ENCODE measurements at places on chromosomes 16 and 17. TPM values are rescaled to one million over a fixed set of nuclear protein-coding genes. Genes with fewer than 3 reads are reported as not detected.

- peaks cover 70% of the 10 kb centered on the region for H3K36me3 ChIP-seq
- no peaks in the 10 kb centered on the region for H3K27me3 ChIP-seq
- no peak overlapping the region for H3K4me3 ChIP-seq
- H3K27ac ChIP-seq: no peak overlapping the region
Measured at GRCh38 chr17:1532836-1533602, 16.6 kb upstream of the INPP5K start.

- H3K4me1 ChIP-seq: no peaks in the 10 kb centered on the region
- DNase-seq: no peak
- H3K27me3 ChIP-seq: peaks cover 13% of the 10 kb centered on the region
- no peaks in the 10 kb centered on the region for H3K36me3 ChIP-seq
- no peak overlapping the region for H3K4me3 ChIP-seq
Measured at GRCh38 chr17:6488008-6488539, 43.8 kb downstream of the PIMREG start.

DNA sequence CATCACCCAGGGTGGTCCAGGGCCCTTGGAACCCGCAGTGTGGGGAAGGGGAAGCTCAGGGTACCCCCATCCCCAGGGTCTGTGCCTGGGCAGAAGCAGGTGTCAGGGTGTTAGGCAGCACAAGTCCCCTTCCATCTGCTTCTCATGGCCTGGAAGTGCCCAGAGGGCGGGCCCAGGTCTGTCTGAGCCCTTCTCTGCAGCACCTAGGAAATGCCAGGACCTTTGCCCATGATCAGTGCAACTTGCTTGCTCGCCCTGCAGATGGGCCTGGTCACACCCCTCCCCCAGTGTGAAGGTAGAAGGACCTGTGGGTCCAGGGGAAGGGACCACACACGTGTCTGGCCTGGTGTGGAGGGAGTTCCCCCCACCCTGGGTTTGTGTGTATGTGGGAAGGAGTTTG, 157.5 kb upstream of the CDC42EP4 start:
- no peaks in the 10 kb centered on the region for H3K27me3 ChIP-seq
- H3K4me1 ChIP-seq: no peaks in the 10 kb centered on the region
- H3K27ac ChIP-seq: no peak overlapping the region
- H3K36me3 ChIP-seq: peaks cover 3% of the 10 kb centered on the region
- no peak overlapping the region for H3K4me3 ChIP-seq
- DNase-seq: no peak

HAS3 gene
- total RNA-seq: 0.71 TPM

DNA sequence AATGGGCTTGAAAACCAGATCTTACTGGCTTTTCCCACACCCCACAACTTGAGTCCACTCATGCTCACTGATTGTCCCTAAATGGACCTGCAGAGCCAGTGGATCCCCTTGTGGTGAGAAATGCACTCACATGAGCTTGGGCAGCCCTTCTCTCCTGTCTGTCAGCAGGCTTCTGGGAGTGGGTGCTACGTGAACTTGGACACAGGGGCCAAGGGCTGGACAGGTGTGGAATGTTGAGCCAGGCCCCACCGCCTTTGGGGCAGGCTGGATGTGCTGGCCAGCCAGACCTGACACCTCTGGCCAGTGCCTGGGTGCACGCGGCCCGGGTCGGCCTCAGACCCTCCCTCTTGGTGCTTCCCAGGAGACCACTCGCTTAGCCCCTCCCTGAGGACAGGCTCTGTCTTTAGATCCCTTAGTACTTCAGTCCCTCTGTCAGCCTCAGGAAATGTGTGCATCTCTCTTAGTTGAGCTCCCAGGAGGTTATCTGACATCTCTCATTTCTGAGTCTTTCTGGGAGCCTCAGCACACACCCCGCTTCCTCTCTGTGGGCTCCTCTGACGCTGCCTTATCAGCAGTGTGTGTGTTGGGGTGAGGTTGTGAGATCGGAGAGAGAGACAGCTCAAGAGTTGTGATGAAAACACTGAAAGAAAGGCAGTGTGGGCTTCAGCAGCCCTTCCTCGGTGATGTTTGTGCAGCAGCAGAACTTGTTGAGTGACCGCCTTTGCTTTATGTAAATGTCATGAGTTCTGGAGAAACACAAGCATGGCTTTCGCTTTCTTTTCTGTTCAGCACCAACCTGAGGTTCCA, 117.0 kb downstream of the RAB11FIP4 start:
- H3K4me1 ChIP-seq: peaks cover 65% of the 10 kb centered on the region
- no peak for DNase-seq
- H3K27me3 ChIP-seq: no peaks in the 10 kb centered on the region
- peak overlapping the region; percentile 96 for H3K27ac ChIP-seq
- H3K4me3 ChIP-seq: peak overlapping the region; percentile 88

DNA sequence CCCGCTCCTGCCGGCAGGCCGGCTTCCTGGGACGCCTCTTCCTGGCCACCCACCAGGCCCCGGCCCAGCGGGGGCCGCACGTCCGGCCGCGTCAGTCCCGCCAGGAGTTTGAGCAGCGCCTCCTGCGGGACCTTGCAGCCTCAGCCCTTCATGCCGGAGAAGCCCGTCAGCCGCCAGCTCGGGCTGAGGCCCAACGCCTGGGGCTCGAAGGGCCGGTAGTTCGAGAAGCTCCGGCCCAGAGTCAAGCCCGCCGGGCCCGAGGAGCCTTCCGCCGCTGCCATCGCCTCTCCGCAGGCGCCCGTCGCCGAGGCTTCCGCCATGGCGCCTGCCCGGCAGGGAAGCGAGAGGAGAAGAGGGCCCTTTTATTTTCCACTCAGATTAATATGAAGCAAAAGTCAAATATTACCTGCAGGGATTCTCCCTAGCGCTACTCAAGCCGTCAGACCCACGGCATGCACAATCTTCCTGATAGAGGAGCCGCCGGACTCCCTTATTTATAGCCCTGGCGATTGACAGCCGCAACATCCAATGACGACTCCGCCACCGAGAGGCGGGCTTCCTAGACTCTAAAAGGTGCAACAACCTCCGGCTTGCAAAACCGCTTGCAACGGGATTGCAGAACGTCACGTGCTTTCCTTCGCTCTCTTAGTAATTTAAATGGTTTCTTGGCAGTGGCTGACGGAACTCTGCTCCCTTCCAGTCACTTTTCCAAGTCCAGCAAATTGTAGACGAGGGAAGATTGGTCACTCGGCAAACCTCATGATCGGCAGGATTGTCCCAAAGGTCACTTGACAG, at the start of gene SEPHS2:
Gene SEPHS2, minus strand, starts transcription at position 467 of the 795 bp plus-strand sequence. Its CDS starts 147 bp downstream, at position 320.
- peak; percentile 87 for DNase-seq
- peaks cover 45% of the 10 kb centered on the region for H3K4me1 ChIP-seq
- H3K36me3 ChIP-seq: peaks cover 27% of the 10 kb centered on the region
- no peaks in the 10 kb centered on the region for H3K27me3 ChIP-seq
- peak within 1 kb of the TSS; percentile 96 for H3K27ac ChIP-seq

DNA sequence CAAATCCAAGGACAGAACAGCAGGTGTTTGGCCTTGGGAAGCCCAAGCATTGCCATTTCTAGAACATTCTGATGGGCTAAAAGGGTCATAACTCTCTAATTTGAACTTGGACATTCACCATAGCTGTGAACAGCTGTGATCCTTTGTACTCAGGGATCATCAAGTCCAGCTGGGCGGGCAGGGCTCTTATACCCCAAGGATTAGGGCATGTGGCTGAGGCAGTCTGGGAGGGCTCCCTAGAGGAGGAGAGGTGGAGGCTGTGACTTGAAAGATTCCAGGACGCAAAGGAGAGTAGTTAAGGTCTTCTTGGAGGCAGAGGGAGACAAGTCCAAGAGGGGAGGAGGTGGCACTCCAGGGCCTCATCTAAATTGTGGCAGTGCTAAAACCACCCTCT, 233.1 kb upstream of the GSE1 start:
- H3K27me3 ChIP-seq: peaks cover 13% of the 10 kb centered on the region
- DNase-seq: no peak
- no peaks in the 10 kb centered on the region for H3K36me3 ChIP-seq
- no peak overlapping the region for H3K4me3 ChIP-seq

DNA sequence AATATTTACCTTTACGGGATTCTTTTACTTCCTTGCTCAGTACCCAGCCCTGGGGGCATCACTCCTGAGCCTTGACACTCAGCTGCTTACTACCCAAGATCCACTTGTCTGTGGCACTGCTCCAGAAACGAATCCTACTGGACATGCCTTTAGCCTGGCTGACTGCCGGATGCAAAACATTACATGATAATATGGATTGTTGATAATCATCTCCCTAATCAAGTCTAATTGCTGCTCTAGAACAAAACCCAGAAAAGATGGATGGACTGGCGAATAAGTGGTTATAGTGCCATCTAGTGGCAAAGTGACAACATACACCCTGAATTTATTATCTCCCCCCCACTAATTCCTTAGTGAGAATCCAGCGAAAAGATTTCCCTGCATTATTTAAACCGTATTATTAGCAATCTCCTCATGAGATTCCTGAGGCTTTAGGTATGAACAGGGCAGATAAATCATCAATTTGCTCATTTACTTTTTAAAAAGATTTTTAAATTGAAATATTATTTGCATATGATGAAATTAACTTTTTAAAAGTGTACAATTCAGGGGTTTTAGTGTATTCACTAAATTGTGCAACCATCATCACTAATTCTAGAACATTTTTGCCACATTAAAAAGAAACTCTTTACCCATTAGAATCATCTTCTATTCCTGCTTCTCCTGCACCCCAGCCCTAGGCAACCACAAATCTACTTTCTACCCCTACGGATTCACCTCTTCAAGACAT, 61.6 kb downstream of the RGS9 start:
- no peaks in the 10 kb centered on the region for H3K36me3 ChIP-seq
- H3K4me3 ChIP-seq: no peak overlapping the region
- no peaks in the 10 kb centered on the region for H3K4me1 ChIP-seq
- peak overlapping the region; percentile 8 for H3K27ac ChIP-seq
- peaks cover 2% of the 10 kb centered on the region for H3K27me3 ChIP-seq
- DNase-seq: no peak

CDR2L gene
- not detected for total RNA-seq

DNA sequence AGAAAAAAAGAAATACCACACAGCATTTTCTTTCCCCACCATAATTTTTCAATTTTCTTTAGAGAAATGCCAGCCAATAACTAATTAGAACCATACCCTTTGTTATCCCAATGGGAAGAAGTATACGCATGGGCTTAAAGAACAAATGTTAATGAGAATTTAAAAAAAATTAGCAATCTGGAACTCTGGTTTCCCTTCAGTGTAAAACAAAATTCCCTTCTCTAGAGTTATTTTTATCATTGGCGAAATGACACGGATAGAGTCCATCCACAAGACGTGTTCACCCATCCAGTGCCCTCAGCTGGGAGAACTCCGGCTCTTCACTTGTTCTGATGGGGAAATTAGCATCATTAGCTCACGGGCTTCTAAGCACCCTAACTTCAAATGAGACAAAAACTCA, 3.3 kb downstream of the NXN start:
- no peak overlapping the region for H3K4me3 ChIP-seq
- no peak overlapping the region for H3K27ac ChIP-seq
- no peaks in the 10 kb centered on the region for H3K36me3 ChIP-seq
- H3K4me1 ChIP-seq: peaks cover 18% of the 10 kb centered on the region

IRX5 gene
- total RNA-seq: not detected

CCL5 gene
- 3.4 TPM for total RNA-seq

GRCh38 chr17:75733471-75733870, 12.2 kb downstream of the ITGB4 start:
- H3K27me3 ChIP-seq: no peaks in the 10 kb centered on the region
- H3K27ac ChIP-seq: no peak overlapping the region
- H3K4me3 ChIP-seq: no peak overlapping the region
- peaks cover 12% of the 10 kb centered on the region for H3K4me1 ChIP-seq
- no peaks in the 10 kb centered on the region for H3K36me3 ChIP-seq

- DNase-seq: no peak
- H3K27ac ChIP-seq: no peak overlapping the region
- peaks cover 81% of the 10 kb centered on the region for H3K4me1 ChIP-seq
- H3K36me3 ChIP-seq: peaks cover 6% of the 10 kb centered on the region
- H3K4me3 ChIP-seq: no peak overlapping the region
- peaks cover 3% of the 10 kb centered on the region for H3K27me3 ChIP-seq
Measured at GRCh38 chr17:82868715-82869131, 28.9 kb upstream of the ZNF750 start.

CLCN7 gene
- 127 TPM for total RNA-seq

- H3K27ac ChIP-seq: no peak overlapping the region
- no peaks in the 10 kb centered on the region for H3K36me3 ChIP-seq
- peak overlapping the region; percentile 45 for H3K4me3 ChIP-seq
Measured at GRCh38 chr16:3101841-3102470, 2.9 kb upstream of the ZSCAN10 start.

- peaks cover 8% of the 10 kb centered on the region for H3K27me3 ChIP-seq
- no peaks in the 10 kb centered on the region for H3K36me3 ChIP-seq
- H3K4me3 ChIP-seq: no peak overlapping the region
- DNase-seq: no peak
- H3K27ac ChIP-seq: no peak overlapping the region
Measured at GRCh38 chr16:84955427-84955826, 55.9 kb downstream of the ZDHHC7 start.

DNA sequence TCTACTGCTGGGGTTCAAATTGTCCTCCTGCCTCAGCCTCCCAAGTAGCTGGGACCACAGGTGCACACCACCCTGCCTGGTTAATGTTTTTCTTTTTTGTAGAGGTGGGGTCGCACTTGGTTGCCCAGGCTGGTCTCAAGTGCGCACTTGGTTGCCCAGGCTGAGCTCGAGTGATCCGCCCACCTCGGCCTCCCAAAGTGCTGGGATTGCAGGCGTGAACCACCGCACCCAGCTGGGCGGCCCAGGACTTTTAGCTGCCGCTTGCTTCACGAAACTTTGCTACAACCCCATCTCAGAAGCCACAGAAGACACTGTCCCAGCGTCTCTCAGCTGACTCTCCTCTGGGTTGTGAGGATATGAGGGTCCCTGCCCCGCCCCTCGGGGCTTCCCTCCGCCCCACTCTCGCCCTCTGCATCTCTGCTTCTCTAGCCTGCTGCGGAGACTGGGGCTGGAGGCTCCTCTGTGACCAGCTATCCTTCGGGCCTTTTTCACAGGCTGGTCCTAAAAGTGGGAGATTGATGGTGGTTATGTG, 48.8 kb upstream of the CBX4 start:
- no peak overlapping the region for H3K4me3 ChIP-seq
- H3K27ac ChIP-seq: no peak overlapping the region
- DNase-seq: no peak
- peaks cover 50% of the 10 kb centered on the region for H3K27me3 ChIP-seq
- H3K36me3 ChIP-seq: no peaks in the 10 kb centered on the region
- no peaks in the 10 kb centered on the region for H3K4me1 ChIP-seq

DNA sequence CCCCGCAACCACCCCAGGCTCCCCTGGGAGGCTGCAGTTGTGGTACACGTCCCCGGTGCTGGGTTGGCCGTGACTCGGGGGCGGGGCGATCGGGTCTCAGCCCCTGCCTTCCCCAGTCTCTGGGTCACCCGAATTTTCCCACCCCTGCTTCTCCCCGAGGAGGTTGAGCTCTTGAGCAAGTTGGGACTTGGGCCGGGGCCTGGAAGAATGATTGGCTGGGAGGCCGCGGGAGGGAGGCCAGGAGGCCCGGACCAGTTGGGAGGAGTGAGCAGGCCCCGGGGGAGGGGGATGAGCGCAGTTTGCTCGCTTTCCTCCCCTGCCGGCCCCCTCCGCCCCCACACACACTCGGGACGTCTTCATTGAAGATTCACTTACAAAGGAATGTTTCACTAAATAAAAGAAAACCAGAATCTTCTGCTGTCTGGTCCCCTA, 4.5 kb upstream of the HEXIM1 start:
- peaks cover 36% of the 10 kb centered on the region for H3K4me1 ChIP-seq
- H3K27ac ChIP-seq: peak overlapping the region; percentile 86
- peak; percentile 61 for DNase-seq
- H3K27me3 ChIP-seq: no peaks in the 10 kb centered on the region
- peak overlapping the region; percentile 86 for H3K4me3 ChIP-seq

Measured in activated B cell treated with CpG ODN at 0.5 μM for 24 hours (primary cell).